Small intestine (tissue), 16 donors: ENCODE measurements at places on chromosomes 5 and 9. TPM values are rescaled to one million over a fixed set of nuclear protein-coding genes. Genes with fewer than 3 reads are reported as not detected.

ADGRD2 gene
- polyA plus RNA-seq: not detected

- DNase-seq: no peak
Observed at GRCh38 chr5:172939071-172939470, 20.2 kb upstream of the RPL26L1 start.

GRCh38 chr9:135589596-135590485, 28.3 kb downstream of the PAEP start:
- DNase-seq: no peak

- DNase-seq: no peak
Observed at GRCh38 chr5:40124367-40124766, 555.3 kb upstream of the PTGER4 start.

DNA sequence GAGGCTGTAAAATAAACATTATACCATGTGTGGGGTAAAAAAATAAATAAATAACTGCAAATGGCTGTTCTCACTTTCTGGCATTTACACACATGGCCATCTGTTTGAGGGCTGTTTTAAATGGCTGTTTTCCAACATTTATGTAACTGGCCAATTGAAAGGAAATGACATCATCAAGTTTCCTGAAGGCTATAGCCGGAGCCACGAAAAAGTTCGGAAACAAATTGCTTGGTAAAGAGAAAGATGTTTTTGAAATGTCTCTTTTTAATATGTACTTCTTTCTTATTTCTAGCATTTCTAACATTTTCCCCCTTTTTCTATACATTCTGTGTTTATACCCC, 95.4 kb upstream of the DAB2 start:
- no peak for DNase-seq

ARID3C gene
- polyA plus RNA-seq: 0.03 TPM

DNA sequence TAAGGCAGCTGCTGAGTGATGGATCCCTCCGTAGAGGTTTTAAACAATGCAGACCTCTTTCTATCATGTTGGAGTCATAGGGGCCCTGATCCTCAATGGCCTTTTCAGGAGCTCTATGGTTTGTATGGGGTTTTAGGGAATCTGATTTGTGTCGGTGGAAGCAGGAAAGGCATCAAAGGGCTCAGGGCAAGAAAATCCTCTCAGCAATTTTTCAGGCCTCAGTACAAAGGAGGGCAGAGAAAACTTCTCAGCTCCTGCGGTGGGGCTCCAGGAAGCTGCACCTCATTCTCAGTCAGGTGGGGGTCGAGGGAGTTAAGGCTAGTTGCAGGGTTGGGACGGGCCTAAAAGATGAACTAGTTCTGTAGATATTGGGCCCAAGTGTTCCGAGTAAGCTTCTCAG, 35.0 kb downstream of the GLRA1 start:
- no peak for DNase-seq

DNA sequence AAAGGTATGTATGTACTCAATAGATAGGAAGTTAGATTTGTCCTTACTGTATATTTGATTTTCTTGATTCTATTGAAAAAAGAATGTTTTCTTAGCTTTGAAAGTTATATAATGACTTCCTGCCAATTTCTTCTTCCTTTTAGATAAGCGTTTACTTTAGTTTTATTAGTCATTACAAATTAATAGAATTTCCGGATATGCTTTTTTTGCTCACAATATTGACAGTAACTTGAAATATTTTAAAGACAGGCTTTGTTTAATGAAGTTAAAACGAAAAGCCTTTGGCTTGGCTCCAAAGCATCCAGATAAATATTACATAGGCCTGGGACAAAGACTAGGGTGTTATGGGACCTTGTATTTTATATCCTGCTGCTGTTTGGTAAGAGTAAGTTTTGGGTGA, 49.5 kb downstream of the CWC27 start:
- no peak for DNase-seq

DNA sequence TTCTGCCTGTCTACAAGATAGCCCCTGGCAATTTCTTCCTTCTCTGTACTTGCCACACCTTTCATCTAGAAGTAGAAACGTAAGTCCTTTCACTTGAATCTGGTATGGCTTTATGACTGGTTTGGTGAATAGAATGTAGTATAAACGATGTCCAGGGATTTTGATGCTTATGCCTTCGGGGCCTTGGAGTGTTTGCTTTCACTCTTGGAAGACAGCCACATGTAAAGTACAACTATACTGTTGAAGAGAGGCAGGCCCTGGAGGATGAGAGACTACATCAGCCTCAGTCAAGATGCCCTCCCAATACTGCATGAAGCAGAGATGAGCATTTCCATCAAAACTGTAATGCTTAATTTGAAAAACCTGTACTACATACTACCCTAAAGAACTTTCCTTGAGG, 553.8 kb upstream of the C9orf72 start:
- DNase-seq: no peak

DNA sequence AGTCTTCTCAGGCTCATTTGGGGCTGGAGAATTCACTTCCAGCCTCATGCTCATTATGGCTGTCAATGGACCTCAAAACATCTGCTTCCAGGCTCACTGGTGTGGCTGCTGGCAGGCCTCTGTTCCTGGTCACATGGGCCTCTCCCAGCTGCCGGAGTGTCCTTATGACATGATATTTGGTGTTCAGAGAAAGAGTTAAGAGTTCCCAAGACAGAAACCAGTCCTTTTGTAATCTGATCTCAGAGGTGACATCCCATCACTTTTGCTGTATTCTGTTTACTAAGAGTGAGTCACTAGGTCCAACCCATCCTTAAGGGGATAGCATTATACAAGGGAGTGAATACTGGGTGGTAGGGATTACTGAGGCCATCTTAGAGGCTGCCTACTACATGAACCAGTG, 104.6 kb downstream of the CACNA1B start:
- DNase-seq: no peak

GRCh38 chr9:130921989-130922892, 16.8 kb downstream of the FIBCD1 start:
- DNase-seq: no peak

- no peak for DNase-seq
Observed at GRCh38 chr5:45295231-45295630, 400.9 kb downstream of the HCN1 start.

- DNase-seq: no peak
Observed at GRCh38 chr9:23120630-23121029, 674.0 kb downstream of the DMRTA1 start.

FAM174A gene
- polyA plus RNA-seq: 21.6 TPM
